ENCODE measurements at places on chromosomes 3 and 15.

DNA sequence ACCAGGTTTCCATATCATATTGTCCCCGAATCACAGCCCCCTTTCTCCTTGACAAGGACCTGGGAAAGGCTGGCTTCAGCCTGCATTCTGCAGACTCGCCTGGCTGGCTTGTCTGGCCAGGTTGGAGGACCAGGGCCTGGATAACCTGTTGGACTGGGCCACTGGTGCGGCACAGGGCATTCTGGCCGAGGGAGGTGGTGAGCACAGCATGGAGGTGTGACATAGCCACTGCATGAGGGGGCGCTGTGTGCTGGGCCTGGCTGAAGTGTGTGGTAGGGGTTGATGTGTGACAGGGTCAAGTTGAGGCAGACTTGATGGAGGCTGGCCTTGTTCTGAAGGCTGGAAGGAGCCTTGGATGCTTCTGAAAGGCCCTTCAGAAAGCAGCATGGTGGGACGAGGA lies 2.9 kb downstream of the ESYT3 start:
- no peak for DNase-seq

- no peak for DNase-seq
Measured at GRCh38 chr15:57920911-57921310, 144.6 kb downstream of the ALDH1A2 start.

DNA sequence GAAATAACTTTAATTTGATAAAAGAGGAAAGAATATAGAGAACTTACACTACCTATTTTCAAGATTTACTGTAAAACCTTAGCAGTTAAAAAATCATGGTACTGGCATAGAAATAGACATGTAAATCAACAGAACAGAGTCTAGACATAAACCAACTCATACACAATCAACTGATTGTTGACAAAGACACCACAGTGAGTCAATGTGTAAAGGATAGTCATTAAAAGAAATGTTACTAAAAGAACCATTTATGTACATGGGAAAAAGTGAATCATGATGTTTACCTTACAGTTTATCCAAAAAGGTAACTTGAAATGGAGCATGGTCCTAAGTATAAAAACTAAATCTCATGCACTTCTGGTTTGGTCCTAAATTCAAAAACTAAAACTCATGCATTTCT lies 847.4 kb downstream of the IGSF11 start:
- no peak for DNase-seq

DNA sequence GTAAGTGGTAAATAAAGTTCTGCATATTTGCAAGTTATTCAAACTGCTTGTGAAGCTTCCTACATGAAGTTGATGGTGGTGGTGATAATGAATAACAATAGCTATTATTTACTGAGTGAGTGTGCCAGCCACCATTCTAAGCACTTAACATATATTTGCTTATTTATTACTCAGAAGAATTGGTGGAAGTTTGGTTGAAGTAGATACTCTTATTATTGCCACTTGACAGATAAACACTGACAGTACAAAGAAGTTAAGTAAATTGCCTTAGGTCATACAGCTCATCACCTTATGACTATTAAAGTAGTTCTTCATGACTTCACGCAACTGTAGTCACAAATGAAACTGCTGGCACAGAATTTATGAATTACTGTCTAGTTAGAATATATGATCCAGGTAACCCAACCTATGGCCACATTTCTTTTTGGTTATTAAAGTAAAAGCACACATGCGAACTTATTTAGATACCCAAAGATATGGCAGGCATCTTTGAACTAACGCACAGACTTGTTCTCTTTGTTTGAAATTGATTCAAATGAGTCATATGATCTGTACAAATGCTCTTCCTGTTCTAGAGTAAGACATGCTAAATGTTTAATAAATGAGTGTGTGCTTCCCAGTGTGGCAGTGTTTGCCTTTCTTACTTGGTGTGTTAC lies 99.8 kb upstream of the NR2F2 start:
- no peak for DNase-seq

GRCh38 chr3:46910166-46910760 lies 32.7 kb downstream of the PTH1R start:
- no peak for DNase-seq

- DNase-seq: no peak
Measured at GRCh38 chr3:42755681-42756578, 17.1 kb downstream of the CCDC13 start.

GRCh38 chr3:15120986-15121385 lies 22.0 kb upstream of the RBSN start:
- DNase-seq: no peak

DNA sequence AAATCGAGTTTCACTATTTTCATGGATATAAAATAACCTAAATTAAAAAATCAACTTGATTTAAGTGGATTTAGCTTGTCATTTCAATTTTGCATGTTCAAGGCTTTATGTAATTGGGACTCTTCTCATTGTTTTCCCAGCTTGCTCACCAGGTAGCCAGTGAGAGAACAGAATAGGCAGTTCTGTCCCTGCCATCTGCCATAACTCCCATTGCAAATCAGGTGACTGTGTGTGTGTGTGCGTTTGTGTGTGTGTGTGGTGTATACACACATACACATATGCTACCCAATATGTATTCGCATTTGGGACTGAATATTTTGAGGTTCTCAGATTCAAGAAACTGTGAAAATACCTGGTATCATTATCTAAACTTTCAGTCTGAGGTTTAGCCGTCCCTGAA lies 1069.8 kb downstream of the IGSF11 start:
- DNase-seq: no peak

DNA sequence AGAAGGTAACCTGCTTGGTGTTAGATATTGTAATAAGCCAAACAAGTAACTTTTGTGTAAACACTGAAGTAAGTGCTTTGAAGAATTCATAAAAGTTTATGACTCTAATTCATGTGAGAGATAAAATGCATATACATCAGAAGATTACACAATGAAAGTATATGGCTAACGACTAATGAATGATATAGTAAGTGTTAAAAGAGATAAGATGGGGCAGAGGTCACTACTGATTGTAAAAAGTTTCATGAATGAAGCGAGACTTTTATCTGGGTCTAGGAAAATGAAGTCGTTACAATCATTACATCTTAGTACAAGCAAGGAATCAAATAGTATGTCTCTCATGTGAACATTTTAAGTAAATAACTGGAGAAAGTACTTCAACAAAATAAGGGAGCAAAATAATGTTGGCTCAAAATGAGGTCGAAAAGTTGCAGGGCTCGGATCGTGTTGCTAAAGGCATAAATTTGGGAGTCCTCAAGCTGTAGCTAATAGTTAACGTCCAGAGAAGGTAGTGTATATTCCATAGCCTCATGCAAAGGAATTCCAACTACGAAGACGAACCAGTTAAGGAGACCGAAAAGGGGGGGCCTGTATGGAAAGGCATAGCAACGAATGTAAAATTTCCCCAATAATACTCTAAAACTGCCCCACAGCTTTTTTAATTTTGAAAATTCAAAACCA lies 984 bp upstream of the DUT start:
- no peak for DNase-seq

GRCh38 chr15:25019434-25019833 lies 64.6 kb downstream of the SNRPN start:
- DNase-seq: no peak

GRCh38 chr15:95845862-95846515 lies 484.5 kb upstream of the NR2F2 start:
- DNase-seq: no peak

GRCh38 chr3:155585384-155585783 lies 159.5 kb downstream of the PLCH1 start:
- no peak for DNase-seq

GRCh38 chr15:99645951-99646350 lies 80.2 kb downstream of the MEF2A start:
- no peak for DNase-seq

DNA sequence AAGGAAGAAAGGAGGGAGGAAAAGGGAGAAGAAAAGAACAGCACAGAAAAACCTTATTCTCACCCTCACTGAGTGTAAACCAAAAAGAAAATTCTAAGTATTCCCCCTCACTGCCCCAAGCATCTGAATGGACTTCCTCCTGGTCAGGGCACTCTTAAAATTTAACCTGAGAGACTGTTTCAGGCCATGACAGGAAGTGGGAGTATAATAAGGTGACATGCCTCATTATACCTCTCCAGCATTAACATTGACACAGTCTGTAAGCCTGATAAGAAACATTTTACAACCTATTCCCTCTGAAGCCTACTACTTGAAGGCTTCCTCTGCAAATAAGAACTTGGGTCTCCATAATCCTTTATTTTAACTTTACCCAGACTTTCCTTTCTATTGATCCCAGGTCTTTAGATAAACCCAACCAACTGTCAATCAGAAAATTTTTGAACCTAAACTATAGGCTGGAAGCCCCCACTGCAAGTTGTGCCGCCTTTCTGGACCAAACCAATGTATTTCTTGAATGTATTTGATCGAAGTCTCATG lies 41.7 kb downstream of the SLCO2A1 start:
- DNase-seq: no peak

- no peak for DNase-seq
Measured at GRCh38 chr3:87126321-87126720, 100.8 kb upstream of the CHMP2B start.

DNA sequence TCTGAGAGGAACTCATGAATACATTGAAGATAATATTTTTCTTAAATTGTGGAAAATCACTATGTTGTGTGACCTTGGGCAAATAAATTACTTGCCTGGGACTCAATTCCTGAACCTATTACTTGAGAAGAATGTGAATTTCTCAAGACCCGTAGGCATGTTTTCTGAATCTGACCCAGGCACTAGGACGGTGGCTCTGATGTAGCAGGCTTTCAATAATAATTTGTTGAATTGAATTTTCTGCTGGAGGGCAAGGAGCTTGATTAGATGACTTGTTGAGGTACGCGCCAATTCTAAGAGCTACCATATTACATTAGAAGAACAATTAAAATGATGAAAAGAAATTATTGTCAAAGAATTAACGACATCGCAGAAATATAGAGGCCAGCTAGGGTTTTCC lies 150.2 kb upstream of the LRRC3B start:
- DNase-seq: no peak

DNA sequence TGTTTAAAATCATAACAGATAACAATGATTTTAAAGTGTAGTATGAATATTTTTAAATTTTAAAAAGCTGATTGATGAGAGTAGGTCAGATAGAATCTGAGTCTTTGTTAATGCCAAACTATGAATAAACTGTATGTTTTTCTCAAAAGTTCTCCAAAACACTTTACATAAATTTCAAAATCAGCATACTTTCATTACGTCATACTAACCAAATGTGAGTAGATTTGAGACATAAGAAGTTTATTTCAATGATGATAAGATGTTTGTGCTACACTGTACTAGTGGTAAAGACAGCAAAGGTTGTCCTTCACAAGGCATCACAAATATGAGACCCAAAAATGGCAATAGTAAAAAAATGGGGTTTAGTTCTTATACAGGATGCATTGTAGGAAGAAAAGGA lies 1342.9 kb downstream of the SI start:
- no peak for DNase-seq

DNA sequence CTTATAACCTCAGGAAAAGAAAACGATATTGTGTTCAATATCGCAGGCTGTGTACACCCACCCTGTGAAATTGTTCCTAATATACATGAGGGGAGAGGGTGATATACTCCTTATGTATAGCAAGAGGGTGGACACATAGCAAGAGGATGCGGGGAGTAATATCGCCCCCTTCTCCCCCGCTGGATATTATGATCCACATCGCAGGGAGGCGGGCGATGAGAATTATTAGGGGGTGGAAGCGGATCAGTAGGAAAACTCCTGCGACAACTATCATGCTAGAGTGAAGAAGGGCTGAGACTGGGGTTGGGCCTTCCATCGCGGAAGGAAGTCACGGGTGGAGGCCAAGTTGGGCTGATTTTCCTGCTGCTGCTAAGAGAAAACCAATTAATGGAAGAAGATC lies 24.9 kb upstream of the BMF start:
- no peak for DNase-seq

DNA sequence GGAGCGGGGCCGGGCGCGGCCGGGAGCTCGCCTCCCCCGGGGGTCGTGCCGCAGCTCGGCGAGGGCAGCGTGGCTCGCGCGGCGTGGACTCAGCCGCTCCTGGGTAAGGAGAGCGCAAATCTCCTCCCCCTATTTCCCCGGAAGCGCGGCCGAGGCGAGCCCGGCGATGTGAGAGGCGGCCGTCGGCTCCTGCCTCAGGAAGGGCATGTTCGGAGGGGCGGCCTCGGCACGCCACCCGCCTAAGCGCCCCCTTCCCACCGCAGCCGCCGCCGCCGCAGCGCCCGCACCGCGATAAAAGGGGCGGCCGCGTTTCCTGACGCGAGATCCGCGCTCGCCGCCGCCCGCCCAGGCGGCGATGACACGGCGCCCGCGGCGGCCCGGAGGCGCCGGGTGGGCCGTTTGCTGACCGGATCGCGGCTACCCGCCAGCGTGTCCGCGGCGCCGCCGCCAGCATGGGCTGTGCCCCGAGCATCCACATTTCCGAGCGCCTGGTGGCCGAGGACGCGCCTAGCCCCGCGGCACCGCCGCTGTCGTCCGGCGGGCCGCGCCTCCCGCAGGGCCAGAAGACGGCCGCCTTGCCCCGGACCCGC lies at the start of gene PDE8A:
Gene PDE8A (plus strand): TSS at position 146 of the 590 bp plus-strand sequence. CDS start 307 bp downstream, at position 453.
- DNase-seq: peak; percentile 18

GRCh38 chr3:185362850-185363661 lies at the start of gene MAP3K13:
Gene MAP3K13 (plus strand): TSS chr3:185363136. CDS start chr3:185428582, 65,446 bp downstream.
- no peak for DNase-seq

DNA sequence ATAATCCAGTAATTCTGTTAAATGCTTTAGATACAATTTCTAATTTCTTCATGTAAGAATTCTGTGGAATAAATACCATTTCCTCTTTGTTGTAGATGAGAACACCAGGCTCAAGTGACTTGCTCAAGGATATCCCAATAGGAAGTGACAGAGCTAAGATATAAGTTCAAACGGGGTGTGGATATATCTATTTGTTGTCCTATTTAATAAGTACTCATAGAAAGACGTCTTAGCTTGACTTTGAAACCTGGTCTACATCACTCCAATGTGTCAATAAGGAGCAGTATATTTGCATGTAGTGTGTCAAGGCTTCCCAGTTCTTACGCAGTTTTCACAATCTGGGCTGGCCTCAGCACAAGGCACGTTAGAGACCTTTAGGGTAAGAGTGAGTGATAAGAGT lies 4.7 kb upstream of the GCSAM start:
- DNase-seq: no peak

DNA sequence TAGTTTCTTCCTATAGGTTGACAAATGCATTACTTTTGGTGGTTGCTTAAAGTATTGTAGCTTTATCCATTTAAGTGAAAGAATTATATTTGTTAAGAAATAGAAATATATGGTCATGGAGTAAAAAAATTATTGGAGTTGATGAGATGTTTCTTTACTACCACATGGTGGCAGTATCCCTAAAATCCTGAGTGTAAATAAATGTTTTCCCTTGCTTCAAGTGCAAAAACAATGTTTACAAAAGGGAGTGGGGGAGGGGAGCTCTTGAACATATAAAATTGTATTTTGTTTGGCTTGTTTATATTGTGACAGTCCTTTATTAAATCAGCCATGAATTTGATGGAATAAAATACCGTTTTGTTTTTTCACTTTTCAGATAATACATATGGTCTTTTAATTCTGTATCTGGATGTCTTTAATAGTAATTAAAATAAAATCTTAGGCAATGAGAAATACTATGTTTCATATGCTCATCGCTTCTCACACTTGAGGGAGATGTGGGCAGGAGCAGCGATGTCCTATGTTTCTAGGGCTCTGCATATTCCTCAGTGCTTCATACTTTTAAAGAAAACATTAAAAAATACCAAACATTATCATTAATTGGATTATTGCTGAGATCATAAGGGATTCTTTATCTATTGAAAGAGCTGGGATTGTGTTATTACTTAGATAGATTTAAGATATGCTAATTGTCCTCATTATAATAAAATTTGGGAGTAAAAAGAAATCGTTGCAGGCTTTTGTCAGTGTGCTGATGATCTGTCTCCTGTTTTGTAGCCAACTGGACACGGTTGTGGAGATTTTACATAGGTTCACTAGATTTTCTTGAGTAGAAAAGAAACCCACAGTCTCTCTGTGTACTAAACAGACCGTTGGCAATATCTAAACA lies 349.7 kb downstream of the TUSC7 start:
- DNase-seq: no peak

All from stimulated activated CD8-positive, alpha-beta memory T cell treated with anti-CD3 and anti-CD28 coated beads, Interleukin-4, amount 100 ng/mL, for 1 hour (primary cell).